ENCODE measurements at places on chromosomes 5 and 9.
A peak's percentile ranks its signal among the peaks of the same experiment; 100 is the strongest.

- DNase-seq: no peak
These were observed 1869.8 kb downstream of the MAT2B start for GRCh38 chr5:165375201-165375600.

DNA sequence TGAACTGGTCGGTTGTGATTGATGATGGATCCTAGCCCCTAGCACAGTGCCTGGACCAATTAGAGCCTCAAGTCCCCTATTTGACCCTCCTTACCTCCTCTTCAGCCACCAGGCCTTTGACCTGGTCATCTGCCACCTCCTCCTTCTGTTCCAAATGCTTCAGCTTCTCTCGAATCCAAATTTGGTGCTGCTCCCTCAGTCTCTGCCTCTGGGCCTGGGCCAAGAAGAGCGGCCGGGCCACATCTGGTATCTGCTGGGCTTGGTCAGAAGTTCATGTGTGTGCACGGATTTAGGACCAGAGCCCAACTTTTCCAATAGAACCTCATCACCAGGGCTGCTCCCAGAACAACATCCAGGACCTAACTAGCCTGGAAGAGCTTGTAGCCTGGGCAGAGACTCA, 6.5 kb downstream of the SLC35A4 start:
- no peak for DNase-seq

- no peak for DNase-seq
These were observed 1.4 kb downstream of the GALNT12 start for GRCh38 chr9:98808875-98809274.

- DNase-seq: no peak
These were observed 215.3 kb downstream of the MEF2C start for GRCh38 chr5:88667496-88668201.

GRCh38 chr5:95712347-95712958, 18.7 kb upstream of the RHOBTB3 start:
- DNase-seq: no peak

DNA sequence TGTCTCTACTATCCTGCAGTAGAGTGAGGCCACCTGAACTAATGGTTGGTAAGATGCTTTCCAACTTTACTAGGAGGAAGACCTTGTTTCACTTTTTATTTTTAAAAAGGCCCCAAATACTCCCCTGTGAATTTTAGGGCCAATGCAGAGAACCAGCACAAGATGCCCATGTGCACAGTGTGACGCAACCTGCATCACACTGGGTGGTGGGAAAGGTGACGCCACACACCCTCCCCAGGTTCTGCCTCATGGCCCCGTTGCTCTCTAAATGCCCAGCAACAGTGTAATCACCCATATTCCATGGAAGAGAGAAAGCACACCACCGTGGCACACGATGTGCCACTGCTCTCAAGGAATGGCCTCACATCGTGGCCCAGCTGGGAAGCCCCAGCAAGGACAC, 6.4 kb downstream of the SURF4 start:
- DNase-seq: no peak

GRCh38 chr5:133729800-133730199, 117.5 kb upstream of the FSTL4 start:
- no peak for DNase-seq

DNA sequence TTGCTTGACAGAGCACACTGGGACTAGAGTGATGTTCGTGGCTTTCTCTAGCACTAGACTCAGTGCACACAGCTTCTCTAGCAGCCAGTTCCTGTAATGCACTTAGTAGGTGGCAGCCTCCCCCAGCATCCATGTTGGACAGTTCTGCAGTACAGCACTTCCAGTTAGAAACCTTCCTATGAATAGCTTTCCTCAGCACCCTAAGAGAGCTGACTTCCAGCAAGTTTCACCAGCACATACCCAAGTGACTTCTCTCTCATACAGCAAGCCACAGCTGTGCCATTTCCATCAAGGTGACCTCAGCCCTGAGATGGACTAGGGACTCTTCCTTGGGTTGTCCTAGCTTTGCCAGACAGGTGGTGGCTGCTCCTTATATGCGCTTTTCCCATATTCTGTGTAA, 60.4 kb downstream of the PJA2 start:
- DNase-seq: no peak

GRCh38 chr5:83510260-83510659, 38.7 kb downstream of the VCAN start:
- no peak for DNase-seq

- DNase-seq: no peak
These were observed 40.2 kb downstream of the FBXW11 start for GRCh38 chr5:171966270-171966669.

DNA sequence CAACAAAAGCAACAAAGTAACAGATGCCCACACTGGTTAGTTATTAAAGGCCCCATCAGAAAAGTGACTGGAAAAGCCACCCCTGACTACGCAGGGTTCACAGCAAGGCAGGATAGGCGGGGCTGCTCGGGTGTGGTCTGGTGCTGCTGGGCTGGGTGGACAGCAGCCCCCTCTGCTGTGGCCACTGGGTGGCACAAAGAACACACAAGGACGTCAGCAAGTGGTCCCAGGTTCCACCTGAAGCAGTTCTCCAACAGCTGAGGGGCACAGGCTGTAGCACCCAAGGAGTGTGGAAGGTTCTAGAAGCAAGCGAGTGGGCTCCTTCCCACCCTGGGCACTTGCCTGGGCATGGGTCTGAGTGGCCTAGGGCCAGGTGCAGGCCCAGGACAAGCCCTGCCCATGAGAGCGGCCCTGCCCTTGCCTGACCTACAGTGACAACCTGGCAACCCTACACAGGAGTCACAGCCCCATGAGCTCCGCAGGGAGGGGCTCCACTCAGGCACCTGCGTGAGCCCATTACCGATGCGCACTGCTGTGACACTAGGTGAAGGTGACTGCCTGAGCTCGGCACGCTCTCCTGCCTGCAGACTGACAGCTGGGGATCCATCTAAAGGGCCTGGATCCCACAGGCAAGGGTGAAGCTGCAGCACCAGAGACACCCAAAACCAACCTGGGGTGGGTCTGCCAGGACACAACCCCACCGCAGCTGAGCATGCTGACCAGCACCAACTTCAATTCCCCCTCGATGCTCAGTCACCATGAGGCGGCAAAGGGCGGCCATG, 8.1 kb downstream of the BRD9 start:
- no peak for DNase-seq

- DNase-seq: no peak
These were observed 150.8 kb downstream of the EFNA5 start for GRCh38 chr5:107519900-107520354.

DNA sequence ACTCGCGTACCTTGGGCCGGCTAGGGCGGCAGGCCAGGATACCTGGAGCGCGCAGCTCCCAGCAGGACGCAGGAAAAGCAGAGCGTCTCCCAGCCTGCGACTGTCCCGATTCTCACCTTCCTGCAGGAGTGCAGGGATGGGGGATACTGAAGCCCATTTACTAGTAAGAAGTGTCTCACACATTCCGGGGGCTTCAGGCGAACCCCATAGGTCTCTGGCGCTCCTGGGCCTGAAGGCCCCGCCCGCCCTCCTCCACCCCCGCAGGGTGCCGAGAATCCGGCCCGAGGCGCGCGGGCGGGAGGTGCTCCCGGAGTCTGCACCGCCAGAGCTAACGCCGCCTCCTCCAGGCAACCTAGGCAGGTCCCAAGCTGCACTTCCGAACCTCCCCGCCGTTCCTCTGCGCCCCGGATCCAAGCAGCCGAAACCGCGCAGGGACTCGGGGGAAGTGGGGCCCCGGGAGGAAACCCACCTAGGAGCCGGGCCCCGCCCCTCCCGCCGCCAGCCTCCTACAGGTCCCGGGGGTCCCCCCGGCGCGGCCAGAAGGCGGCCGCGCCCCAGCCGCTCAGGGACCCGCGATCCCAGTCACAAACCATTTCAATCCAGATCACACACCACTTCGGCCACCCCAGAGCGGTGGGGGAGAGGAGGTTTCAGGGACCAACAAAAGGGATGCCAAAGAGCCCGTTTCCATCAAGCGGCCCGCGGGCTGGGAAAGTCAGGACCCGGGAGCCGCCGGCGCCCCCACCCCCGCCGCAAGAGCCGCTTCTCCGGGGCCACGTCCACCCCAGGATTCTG, 1.2 kb downstream of the ROR2 start:
- DNase-seq: peak; percentile 75

- no peak for DNase-seq
These were observed 78.4 kb downstream of the NDFIP1 start for GRCh38 chr5:142186857-142187594.

- DNase-seq: no peak
These were observed 22.9 kb downstream of the PSMB7 start for GRCh38 chr9:124392254-124392870.

- DNase-seq: no peak
These were observed 107.9 kb upstream of the DAP start for GRCh38 chr5:10868956-10869355.

- DNase-seq: no peak
These were observed 198.1 kb upstream of the TRPC7 start for GRCh38 chr5:136563489-136563888.

DNA sequence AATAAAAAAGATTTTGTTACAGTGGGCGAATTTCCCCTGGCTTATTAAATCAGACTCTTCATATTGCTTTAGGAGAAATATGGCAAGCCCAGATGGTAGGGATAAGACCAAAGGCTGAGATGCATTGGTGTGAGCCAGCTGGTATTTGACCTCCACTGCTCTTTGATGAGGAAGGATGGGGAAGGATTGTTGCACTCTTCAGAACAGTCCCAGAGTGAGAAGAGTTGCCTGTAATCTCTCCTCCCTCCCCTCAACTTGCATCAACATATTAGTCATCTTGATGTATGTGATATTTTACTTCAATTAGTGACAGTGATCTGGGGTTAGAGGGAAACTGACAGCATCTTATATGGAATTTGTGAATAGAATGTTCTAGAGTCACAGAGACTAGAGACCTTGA, 136.6 kb downstream of the ADAMTS12 start:
- DNase-seq: no peak

DNA sequence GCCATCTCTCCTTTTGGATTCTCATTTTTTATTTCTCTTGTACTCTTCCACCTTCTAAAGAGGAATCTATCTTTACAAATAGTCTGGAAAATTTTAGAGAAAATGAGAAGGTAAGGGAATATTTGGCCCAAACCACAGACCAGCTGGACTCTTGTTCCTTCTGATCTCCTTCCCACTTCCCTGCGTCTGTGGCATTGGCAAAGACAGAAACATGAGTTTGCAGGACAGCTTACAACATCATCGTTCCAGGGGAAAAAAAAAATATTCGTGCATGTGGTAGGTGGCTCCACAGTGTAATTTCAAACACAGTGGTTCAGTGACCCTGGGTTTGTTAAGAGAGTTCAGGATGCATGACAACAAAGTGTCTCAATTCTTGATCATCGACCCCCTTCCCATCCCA, 755.0 kb downstream of the DNAH5 start:
- DNase-seq: no peak

DNA sequence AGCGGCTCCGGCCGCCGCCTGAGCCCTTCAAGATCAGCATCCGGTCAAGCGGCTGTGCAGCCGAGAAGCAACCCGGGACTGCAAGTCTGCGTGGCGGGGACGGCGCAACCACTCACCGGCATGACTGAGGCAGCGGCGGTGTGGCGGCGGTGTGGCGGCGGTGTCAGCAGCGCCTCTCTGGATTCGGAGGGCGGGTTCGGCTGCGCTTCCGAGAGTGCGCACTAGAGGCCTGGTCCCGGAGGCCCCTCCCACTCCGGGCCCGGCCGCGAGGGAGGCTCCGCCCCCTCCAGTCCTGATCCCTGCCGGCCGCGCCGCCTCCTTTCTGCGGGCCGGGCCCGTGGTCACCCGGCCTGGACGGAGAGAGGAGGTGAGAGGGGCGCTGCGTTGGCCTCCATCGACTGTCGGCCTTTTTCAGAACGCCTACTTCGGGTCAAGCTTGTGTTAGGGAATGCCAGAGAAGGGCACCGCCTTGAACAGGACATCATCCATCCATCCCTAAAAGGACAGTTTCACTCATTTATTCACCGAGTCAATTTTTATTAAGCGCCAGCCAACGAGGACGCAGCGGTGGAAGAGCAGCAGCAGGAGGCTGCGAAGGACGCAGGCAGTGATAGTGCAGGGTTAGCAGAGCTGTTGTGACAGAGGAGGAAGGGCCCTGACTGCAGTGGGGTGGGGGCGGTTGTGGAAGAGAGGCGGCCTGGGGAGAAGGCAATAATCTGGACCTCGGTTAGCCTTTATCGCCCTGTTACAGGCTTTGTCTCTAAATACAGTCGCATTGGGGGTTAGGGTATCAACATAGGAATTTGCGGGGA, at the start of gene ATOX1:
ATOX1 (minus strand) TSS at position 202 of the 812 bp plus-strand sequence; CDS start at position 122, 80 bp downstream.
- DNase-seq: peak; percentile 94

- DNase-seq: no peak
These were observed 138.7 kb downstream of the PLCXD3 start for GRCh38 chr5:41371738-41372137.

GRCh38 chr5:148120317-148120716, 48.0 kb upstream of the SPINK14 start:
- no peak for DNase-seq

Data from left forelimb (tissue), 1 donor.